Activated naive CD8-positive, alpha-beta T cell treated with anti-CD3 and anti-CD28 coated beads, Interleukin-2, amount 10 ng/mL, durations not matched to agents 7 days and 5 days (primary cell): ENCODE measurements at places on chromosomes 3 and 15. TPM values are rescaled to one million over a fixed set of nuclear protein-coding genes. Genes with fewer than 3 reads are reported as not detected.
A peak's percentile ranks its signal among the peaks of the same experiment; 100 is the strongest.

DNA sequence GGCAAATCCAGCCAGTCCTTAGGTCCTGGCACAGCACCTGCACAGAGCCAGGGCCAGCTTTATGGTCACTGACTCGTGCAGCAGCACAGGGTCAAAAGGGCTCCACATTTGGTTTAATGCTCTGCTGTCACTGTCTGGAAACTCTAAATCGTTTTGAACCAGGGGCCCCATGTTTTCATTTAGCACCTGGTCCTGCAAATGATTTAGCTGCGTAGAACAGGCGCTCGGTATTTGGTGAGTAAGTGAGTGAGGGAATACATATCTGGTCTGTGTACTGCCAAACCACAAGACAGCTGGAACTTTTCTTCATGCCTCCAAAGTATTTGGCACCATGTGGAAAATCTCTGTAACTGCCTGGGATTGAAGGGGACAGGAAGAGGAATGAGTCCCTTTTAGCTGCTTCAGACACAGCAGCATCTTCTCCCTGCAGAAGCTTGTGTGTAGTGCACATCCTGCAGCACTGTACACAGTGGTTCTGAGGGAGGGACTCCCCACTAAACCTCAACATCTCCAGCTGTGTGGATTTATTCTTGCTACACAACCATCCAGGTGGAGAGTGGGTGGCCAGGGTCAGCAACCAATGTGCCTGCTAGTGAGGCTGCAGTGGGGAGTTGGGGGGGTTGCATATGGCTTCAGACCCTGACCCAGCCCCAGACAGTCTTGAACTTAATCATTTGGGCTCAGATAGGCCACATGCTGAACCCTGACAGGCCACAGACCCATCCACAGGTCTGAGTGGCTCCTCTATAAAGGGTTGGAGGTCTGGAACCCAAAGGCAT, 1.1 kb downstream of the SH2D7 start:
- H3K36me3 ChIP-seq, result peaks cover 9% of the 10 kb centered on the region
- no peak for DNase-seq
- no peaks in the 10 kb centered on the region for H3K27me3 ChIP-seq
- H3K4me3 ChIP-seq, result peak overlapping the region; percentile 47

GRCh38 chr15:92819278-92820235, 80.6 kb upstream of the CHD2 start:
- peak overlapping the region; percentile 83 for H3K27ac ChIP-seq
- no peaks in the 10 kb centered on the region for H3K36me3 ChIP-seq
- DNase-seq, result no peak
- no peaks in the 10 kb centered on the region for H3K27me3 ChIP-seq
- H3K4me1 ChIP-seq, result peaks cover 46% of the 10 kb centered on the region

- peaks cover 5% of the 10 kb centered on the region for H3K4me1 ChIP-seq
- H3K36me3 ChIP-seq, result peaks cover 5% of the 10 kb centered on the region
- no peak for DNase-seq
- no peak overlapping the region for H3K27ac ChIP-seq
Observed at GRCh38 chr3:112319516-112320276, 13.3 kb upstream of the CD200 start.

GRCh38 chr15:66101715-66102395, 151.7 kb downstream of the MEGF11 start:
- H3K27me3 ChIP-seq, result peaks cover 11% of the 10 kb centered on the region
- no peak overlapping the region for H3K4me3 ChIP-seq
- no peak overlapping the region for H3K27ac ChIP-seq
- no peak for DNase-seq
- no peaks in the 10 kb centered on the region for H3K36me3 ChIP-seq

DNA sequence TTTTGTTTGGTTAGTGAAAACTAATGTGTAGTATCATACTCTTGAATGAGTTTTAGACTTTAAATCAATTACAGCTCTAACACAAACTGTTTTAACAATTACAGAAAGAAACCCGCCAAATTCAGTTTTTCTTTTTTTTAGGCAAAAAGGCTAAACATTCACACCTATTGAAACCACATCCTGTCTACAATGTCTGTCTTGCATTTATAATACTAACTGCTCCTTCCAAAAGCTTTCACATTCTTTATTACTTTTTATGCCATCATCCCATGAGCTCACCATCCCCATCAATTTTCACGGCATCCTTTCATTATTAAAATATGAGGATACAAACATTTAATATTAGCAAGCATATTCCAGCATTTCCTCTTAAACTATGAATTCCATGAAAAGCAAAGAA, 593.3 kb downstream of the FOXP1 start:
- H3K4me1 ChIP-seq, result peaks cover 30% of the 10 kb centered on the region
- H3K27me3 ChIP-seq, result no peaks in the 10 kb centered on the region
- peaks cover 69% of the 10 kb centered on the region for H3K36me3 ChIP-seq
- DNase-seq, result no peak
- peak overlapping the region; percentile 85 for H3K27ac ChIP-seq
- H3K4me3 ChIP-seq, result peak overlapping the region; percentile 74

GRCh38 chr15:63982381-63982854, 63.9 kb downstream of the DAPK2 start:
- no peaks in the 10 kb centered on the region for H3K4me1 ChIP-seq
- no peak overlapping the region for H3K27ac ChIP-seq
- no peaks in the 10 kb centered on the region for H3K36me3 ChIP-seq
- peak; percentile 7 for DNase-seq
- H3K27me3 ChIP-seq, result peaks cover 4% of the 10 kb centered on the region

GRCh38 chr3:24185738-24186384, 240.8 kb downstream of the NR1D2 start:
- no peaks in the 10 kb centered on the region for H3K36me3 ChIP-seq
- H3K4me3 ChIP-seq, result no peak overlapping the region
- H3K27me3 ChIP-seq, result no peaks in the 10 kb centered on the region
- no peaks in the 10 kb centered on the region for H3K4me1 ChIP-seq

- H3K4me3 ChIP-seq, result no peak overlapping the region
- peaks cover 19% of the 10 kb centered on the region for H3K36me3 ChIP-seq
- no peak for DNase-seq
- H3K4me1 ChIP-seq, result peaks cover 34% of the 10 kb centered on the region
Observed at GRCh38 chr15:68057034-68057433, 2.9 kb downstream of the PIAS1 start.

DNA sequence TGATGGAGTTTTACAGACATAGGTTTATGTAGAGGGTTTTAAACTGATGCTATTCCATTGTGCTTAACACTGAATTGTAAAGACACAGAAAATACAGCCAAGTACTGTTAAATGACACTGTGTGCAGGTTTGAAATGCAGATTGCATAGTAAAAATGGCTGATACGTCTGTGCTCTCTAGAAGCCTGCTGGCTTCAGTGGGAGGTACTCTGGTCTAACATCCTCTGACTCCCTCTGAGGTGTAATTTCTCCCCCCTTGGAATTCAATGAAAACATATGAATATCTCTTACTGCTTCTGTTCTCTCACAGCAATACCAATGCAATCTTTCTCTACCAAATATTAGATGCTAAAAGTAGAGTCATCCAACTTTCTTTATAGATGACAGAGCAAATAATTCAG, 176.6 kb downstream of the SLC9A9 start:
- peaks cover 7% of the 10 kb centered on the region for H3K4me1 ChIP-seq
- H3K4me3 ChIP-seq, result no peak overlapping the region
- H3K36me3 ChIP-seq, result no peaks in the 10 kb centered on the region
- no peaks in the 10 kb centered on the region for H3K27me3 ChIP-seq
- no peak for DNase-seq

DNA sequence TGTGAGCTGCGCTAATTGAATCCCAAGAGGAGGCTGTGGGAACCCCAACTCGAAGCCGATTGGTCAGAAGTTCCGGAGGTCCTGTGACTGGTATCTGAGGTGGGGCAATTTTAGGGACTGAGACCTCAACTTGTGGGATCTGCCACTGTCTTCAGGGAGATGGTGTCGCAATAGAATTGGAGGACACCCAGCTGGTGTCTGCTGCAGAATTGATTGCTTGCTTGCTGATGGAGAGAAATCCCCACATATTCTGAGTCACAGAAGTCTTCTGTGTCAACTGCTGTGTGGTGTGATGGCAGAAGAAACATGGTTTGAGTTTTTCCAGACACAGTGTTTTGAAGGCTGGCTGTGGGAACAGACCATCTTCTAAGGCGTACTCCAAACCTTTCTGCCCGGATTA, 99.7 kb upstream of the PLXNA1 start:
- H3K27ac ChIP-seq, result no peak overlapping the region
- H3K4me1 ChIP-seq, result peaks cover under 1% of the 10 kb centered on the region
- no peaks in the 10 kb centered on the region for H3K27me3 ChIP-seq
- DNase-seq, result no peak
- no peaks in the 10 kb centered on the region for H3K36me3 ChIP-seq
- H3K4me3 ChIP-seq, result no peak overlapping the region

- H3K4me1 ChIP-seq, result peaks cover 52% of the 10 kb centered on the region
- peak overlapping the region; percentile 81 for H3K4me3 ChIP-seq
- H3K27ac ChIP-seq, result peak overlapping the region; percentile 83
- peaks cover 15% of the 10 kb centered on the region for H3K36me3 ChIP-seq
- no peak for DNase-seq
Observed at GRCh38 chr3:195896361-195897080, 11.8 kb downstream of the TNK2 start.

DNA sequence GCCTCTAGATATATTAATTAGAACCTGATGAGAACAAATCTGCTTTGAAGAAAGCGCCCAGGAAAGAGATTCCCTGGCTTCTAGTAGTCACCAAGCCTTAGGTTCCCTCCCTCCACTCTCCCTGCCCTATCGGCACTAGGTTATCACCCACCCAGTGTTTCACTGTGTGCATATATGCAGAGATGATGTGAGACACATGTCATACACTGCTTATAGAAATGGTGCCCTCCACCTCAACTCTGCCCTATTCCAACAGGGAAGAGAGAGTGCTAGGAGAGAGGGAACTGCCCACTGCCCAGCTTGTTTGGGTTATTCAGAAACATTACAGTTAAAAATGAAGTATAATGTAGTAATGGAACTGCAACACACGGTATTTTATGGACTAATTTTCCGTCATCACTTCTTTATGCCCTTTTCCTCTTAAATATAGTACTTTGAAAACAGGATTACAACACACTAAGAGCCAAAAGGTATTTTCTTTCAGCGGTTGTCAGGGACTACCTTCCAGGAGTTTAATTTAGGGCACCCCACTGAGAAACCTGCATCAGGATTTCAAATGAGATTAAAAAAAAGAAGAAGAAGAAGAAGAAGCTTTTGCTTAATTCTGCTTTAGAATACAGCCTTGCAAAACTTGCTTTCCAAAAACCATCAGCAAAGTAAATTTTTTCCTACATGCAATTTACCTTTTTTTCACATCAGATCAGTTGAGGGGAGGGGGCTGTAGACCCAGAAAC, 55.3 kb downstream of the MEIS2 start:
- no peaks in the 10 kb centered on the region for H3K4me1 ChIP-seq
- no peak overlapping the region for H3K27ac ChIP-seq
- no peaks in the 10 kb centered on the region for H3K36me3 ChIP-seq
- H3K27me3 ChIP-seq, result peaks cover 2% of the 10 kb centered on the region
- no peak overlapping the region for H3K4me3 ChIP-seq

DNA sequence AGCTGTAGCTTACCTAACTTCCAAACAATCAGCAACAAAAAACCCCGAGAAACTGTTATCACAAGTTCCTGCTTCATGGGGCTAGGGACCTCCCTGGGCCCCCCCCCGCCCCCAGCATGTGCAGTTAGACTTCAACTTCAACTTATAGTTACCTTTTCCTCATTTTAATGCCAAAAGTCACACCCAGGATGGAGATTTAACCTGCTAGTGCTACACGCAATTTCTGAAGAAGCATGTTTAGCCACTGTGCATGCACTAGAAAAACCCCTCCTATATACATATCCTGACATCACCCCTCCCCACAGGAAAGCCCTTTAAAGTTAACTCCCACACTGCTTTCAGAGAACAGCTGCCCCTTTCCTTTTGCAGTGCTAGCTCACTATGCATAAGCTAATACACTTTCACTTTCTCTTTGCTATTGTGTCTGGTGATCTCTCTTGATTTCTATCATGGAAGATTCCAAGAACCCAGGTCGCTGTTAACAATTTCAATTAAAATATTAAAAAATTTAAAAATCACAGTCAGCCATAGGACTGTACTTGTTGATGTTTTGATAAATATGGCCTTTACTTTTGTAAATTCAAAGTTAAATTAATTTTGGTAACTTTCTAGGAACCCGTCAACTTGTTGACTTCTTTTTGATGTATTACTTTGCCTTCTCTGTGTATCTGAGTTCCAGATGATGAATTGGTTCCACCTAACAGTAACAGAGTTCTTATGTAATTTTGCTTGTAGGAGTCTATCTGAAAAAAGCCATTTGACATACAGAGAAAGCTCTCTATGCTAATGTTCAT, 75.2 kb upstream of the ACAD9 start:
- no peaks in the 10 kb centered on the region for H3K27me3 ChIP-seq
- DNase-seq, result no peak
- peak overlapping the region; percentile 88 for H3K27ac ChIP-seq
- H3K36me3 ChIP-seq, result peaks cover 32% of the 10 kb centered on the region

DNA sequence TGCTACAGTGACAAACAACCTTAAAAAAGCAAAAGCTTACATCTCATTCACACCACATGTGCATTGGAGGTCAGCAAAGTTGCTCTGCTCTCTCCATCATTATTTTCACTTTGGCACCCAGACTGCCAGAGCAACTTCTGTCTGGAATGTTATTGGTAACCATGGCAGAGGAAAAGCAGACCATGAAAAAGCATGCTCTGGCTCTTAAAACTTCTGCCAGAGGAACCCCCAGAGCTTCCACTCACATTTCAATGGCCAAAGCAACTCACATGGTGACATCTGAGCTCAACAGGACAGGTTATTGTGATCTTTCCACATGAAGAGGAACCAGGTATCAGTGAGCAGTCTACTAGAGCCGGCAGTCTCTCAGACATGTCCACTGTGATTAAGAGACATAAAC, 21.9 kb upstream of the FRMD5 start:
- H3K36me3 ChIP-seq, result no peaks in the 10 kb centered on the region
- peaks cover 24% of the 10 kb centered on the region for H3K27me3 ChIP-seq
- no peak overlapping the region for H3K4me3 ChIP-seq
- peaks cover 1% of the 10 kb centered on the region for H3K4me1 ChIP-seq
- H3K27ac ChIP-seq, result no peak overlapping the region

DNA sequence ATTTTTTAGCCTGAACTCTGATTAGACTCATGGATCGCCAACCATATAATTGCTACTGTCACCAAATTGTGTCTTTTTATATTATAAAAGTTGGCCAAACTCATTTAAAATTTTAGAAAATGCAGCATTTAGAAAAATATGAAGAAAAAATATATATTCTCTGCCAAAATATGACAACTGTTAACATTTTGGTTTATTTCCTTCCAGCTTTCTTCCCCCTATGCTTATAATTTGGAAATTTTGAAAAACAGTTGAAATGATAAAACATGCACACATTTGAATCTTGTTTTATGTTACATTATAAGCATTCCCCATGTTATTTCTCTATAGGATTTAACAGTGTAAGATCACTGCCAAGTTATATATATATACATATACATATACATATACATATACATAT, 1112.8 kb downstream of the TUSC7 start:
- H3K36me3 ChIP-seq, result no peaks in the 10 kb centered on the region
- no peaks in the 10 kb centered on the region for H3K27me3 ChIP-seq
- no peak for DNase-seq
- no peak overlapping the region for H3K27ac ChIP-seq

The NR1I2 gene
- 0.28 TPM for total RNA-seq

The TIGIT gene
- 42.4 TPM for total RNA-seq

The WDR93 gene
- total RNA-seq, result not detected

The TP63 gene
- 0.53 TPM for total RNA-seq

The MYRIP gene
- total RNA-seq, result not detected
